ENCODE measurements at places on chromosomes 6 and 20.

- no peaks in the 10 kb centered on the region for H3K27me3 ChIP-seq
- DNase-seq, result peak; percentile 16
- no peaks in the 10 kb centered on the region for H3K36me3 ChIP-seq
- no peak overlapping the region for H3K27ac ChIP-seq
These were observed 4.6 kb downstream of the TMEM181 start for GRCh38 chr6:158564243-158565121.

GRCh38 chr20:48098866-48099265, 313.6 kb upstream of the SULF2 start:
- no peak overlapping the region for H3K4me3 ChIP-seq
- H3K27ac ChIP-seq, result no peak overlapping the region
- no peak for DNase-seq
- H3K4me1 ChIP-seq, result no peaks in the 10 kb centered on the region
- H3K36me3 ChIP-seq, result no peaks in the 10 kb centered on the region

GRCh38 chr6:68726337-68726736, 91.3 kb downstream of the ADGRB3 start:
- DNase-seq, result no peak
- H3K4me1 ChIP-seq, result no peaks in the 10 kb centered on the region
- H3K27me3 ChIP-seq, result no peaks in the 10 kb centered on the region
- no peak overlapping the region for H3K4me3 ChIP-seq
- no peak overlapping the region for H3K27ac ChIP-seq
- H3K36me3 ChIP-seq, result no peaks in the 10 kb centered on the region

DNA sequence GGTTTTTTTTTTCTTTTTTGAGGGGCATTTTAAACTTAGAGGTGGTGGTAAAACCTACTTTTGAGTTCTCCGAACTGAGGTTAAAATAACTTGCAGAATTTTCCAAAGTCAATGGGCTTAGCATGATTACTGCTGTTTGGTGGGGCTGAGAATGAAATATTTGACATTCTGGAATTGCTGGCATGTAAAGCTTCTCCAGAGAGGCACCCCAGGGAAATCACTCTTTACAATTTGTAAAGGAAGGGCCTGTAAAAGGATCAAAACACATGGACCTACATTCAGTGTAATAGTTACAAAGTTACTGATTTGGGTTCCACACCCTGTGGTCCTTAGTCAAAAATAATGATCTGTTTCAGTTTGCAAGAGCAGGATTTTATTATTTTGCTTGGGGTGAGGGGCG, 5.5 kb downstream of the FAM217B start:
- no peaks in the 10 kb centered on the region for H3K4me1 ChIP-seq
- DNase-seq, result no peak
- no peak overlapping the region for H3K27ac ChIP-seq
- H3K27me3 ChIP-seq, result no peaks in the 10 kb centered on the region

GRCh38 chr20:39893003-39893685, 795.9 kb downstream of the MAFB start:
- no peaks in the 10 kb centered on the region for H3K36me3 ChIP-seq
- H3K27ac ChIP-seq, result no peak overlapping the region
- no peaks in the 10 kb centered on the region for H3K4me1 ChIP-seq
- DNase-seq, result no peak
- H3K4me3 ChIP-seq, result no peak overlapping the region

- H3K4me1 ChIP-seq, result no peaks in the 10 kb centered on the region
- no peak for DNase-seq
- no peaks in the 10 kb centered on the region for H3K36me3 ChIP-seq
These were observed 62.2 kb downstream of the SAMD5 start for GRCh38 chr6:147570681-147571080.

DNA sequence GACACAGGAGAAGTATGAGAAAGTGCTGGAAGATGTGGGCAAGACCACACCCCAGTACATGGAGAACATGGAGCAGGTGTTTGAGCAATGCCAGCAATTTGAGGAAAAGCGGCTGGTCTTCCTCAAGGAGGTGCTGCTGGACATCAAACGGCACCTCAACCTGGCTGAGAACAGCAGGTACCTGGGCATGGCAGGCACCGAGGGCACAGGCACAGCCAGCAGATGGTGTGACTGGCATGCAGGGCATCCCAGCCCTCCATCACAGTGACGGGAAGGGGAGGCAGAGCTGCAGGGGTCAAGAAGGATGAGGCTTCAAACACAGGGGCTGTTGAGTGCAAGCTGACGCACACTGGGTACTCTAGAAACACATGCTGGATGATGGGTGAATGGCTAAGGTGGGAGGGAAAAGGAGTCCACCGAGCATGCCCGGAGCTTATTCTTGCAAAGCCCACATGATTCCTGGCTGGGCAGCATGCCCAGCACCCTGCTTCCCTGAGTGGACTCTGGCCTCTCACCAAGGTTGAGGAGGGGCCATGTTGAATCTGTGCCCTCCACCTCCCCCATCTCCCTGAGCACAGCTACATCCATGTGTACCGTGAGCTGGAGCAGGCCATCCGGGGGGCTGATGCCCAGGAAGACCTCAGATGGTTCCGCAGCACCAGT, 26.3 kb downstream of the SPDEF start:
- no peak overlapping the region for H3K4me3 ChIP-seq
- H3K4me1 ChIP-seq, result peaks cover 11% of the 10 kb centered on the region
- no peak overlapping the region for H3K27ac ChIP-seq
- H3K27me3 ChIP-seq, result no peaks in the 10 kb centered on the region

GRCh38 chr6:157232161-157232895, 91.0 kb downstream of the TMEM242 start:
- no peaks in the 10 kb centered on the region for H3K27me3 ChIP-seq
- peak overlapping the region; percentile 38 for H3K27ac ChIP-seq
- no peaks in the 10 kb centered on the region for H3K36me3 ChIP-seq
- H3K4me3 ChIP-seq, result no peak overlapping the region
- H3K4me1 ChIP-seq, result peaks cover 3% of the 10 kb centered on the region

GRCh38 chr6:50288881-50289280, 239.2 kb upstream of the DEFB112 start:
- no peak overlapping the region for H3K27ac ChIP-seq
- H3K27me3 ChIP-seq, result no peaks in the 10 kb centered on the region
- no peaks in the 10 kb centered on the region for H3K4me1 ChIP-seq
- no peaks in the 10 kb centered on the region for H3K36me3 ChIP-seq
- no peak for DNase-seq

DNA sequence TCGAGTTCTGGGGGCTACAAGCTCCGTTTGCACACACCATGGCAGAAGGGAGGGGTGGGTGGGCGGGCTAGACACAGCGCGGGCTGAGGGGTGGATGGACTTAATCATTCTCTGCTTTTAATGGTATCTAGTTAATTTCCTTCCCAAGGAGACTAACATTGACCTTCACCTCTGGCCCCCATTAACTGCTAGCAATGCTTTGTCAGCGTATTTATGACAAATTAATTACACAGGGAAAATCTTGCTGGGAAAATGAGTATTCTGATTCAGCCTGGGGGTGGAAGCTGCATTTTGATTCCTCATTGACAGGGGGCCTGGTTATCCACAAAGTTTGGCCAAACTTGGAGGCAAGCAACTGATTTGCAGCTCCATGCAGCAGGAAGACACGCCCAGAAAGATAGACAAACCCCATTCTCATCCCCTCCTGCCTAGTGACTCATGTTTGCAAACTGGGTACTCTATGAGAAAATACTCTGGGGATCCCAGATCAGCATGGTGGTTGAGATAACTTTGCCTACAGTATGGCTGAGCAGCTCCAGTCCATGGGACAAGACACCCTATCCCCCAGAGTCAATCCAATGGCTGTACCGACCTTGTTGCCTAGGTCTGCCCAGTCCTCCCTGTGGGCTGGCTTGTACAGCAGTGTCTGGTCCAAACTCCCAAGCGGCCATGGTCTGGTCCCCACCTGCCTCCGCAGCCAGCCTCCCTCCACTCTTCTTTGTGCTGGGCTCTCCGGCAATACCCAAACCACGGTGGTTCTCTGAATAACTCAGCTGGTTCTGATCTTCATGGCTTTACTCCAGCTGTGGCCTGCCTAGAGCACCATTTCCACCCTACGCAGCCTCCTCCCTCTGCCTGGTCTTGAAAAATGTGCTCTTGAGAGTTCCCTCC, 19.7 kb downstream of the ZBP1 start:
- H3K27ac ChIP-seq, result no peak overlapping the region
- H3K4me1 ChIP-seq, result peaks cover 9% of the 10 kb centered on the region
- H3K4me3 ChIP-seq, result no peak overlapping the region
- no peaks in the 10 kb centered on the region for H3K36me3 ChIP-seq

DNA sequence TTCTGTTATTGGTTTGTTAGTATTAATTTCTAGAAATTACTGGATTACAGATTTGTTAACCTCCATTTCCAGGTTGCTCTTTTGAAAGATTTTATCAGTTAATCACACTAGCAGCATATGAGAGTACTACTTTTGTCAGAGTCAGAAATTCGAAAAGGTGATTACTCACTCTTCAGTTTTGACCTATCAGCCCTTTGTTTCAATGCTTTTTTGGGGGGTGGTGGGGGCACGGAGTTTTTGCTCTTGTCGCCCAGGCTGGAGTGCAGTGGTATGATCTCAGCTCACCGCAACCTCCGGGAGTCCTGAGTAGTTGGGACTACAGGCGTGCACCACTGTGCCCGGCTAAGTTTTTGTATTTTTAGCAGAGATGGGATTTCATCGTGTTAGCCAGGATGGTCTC, 149.2 kb downstream of the JARID2 start:
- H3K27ac ChIP-seq, result no peak overlapping the region
- no peak overlapping the region for H3K4me3 ChIP-seq
- DNase-seq, result no peak
- H3K36me3 ChIP-seq, result no peaks in the 10 kb centered on the region
- H3K4me1 ChIP-seq, result no peaks in the 10 kb centered on the region
- H3K27me3 ChIP-seq, result no peaks in the 10 kb centered on the region

DNA sequence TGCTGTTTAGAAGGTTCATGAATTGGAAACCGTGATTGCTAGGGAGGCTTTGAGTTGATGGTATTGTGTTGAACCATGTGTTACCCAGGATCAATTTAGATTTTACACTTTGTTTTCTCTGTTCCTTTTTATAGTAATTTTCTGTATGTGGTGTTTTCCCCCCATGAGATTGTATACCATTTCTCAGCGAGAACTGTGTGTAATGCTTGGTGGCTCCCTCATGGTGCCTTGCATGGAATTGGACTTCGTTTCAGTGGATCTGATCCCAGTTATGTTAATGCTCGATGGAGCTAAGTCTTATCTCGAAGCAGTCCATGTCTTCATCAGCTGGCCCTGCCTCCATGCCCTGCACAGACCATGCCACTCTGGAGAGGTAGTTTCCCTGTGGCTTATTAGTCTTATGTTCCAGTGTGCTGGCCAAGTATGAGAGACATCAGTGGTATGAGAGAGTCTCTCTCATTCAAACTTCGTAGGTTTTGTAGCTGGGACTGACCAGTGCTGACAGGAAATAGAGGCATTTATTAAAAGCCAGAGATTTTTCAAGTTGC, 18.7 kb downstream of the PTPN1 start:
- H3K27me3 ChIP-seq, result no peaks in the 10 kb centered on the region
- no peak overlapping the region for H3K4me3 ChIP-seq
- DNase-seq, result no peak
- H3K27ac ChIP-seq, result no peak overlapping the region
- no peaks in the 10 kb centered on the region for H3K36me3 ChIP-seq

GRCh38 chr20:46111028-46111835, 6.9 kb upstream of the CD40 start:
- H3K4me3 ChIP-seq, result no peak overlapping the region
- no peaks in the 10 kb centered on the region for H3K36me3 ChIP-seq
- no peak overlapping the region for H3K27ac ChIP-seq
- H3K27me3 ChIP-seq, result no peaks in the 10 kb centered on the region

DNA sequence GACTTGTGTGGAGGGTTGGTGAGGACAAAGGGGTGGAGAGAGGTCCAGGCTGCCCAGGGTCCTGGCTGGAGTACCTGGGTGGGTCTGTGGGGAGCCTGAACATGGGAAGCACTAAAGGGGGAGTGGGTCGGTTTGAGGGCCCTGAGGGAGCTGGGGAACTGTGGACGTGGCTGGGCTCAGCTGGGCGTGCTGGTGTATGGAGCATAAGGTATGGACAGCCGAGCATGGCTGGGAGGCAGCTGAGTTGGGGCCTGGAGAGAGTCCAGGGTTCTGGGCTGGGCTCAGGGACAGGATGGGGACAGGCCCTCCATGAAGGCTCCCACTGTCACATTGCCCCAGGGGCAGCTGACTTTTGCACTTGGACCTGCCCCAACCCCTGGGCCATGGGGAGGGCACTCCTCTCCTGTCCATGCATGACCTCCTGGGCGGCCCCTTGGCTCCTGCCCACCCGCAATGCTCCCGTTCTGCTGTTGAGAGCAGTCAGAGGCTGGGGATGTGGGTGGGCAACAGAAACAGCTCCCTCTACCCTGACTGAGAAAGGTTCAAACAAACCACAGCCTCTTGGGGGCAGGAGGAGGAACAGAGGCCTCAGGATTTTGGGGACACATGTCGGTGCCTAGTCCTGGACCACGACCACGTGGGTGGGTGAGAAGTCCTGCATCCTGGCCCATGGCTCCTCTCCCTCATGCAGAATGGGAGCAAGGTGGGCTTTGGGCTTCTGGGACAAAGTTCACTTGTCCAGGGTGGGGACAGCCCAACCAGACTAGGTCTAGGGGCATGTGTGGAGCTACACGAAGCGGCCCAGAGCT, 4.5 kb downstream of the C20orf204 start:
- H3K4me1 ChIP-seq, result peaks cover 30% of the 10 kb centered on the region
- H3K36me3 ChIP-seq, result no peaks in the 10 kb centered on the region
- DNase-seq, result no peak
- H3K27me3 ChIP-seq, result peaks cover 3% of the 10 kb centered on the region

GRCh38 chr20:25744261-25744660, 47.6 kb upstream of the ZNF337 start:
- no peak overlapping the region for H3K4me3 ChIP-seq
- no peak overlapping the region for H3K27ac ChIP-seq
- no peaks in the 10 kb centered on the region for H3K36me3 ChIP-seq
- no peak for DNase-seq
- H3K27me3 ChIP-seq, result no peaks in the 10 kb centered on the region
- no peaks in the 10 kb centered on the region for H3K4me1 ChIP-seq

GRCh38 chr6:143368426-143368825, 82.1 kb downstream of the ADAT2 start:
- no peak overlapping the region for H3K27ac ChIP-seq
- H3K4me1 ChIP-seq, result no peaks in the 10 kb centered on the region
- H3K27me3 ChIP-seq, result no peaks in the 10 kb centered on the region

- no peak overlapping the region for H3K4me3 ChIP-seq
These were observed 539.1 kb downstream of the CD83 start for GRCh38 chr6:14656649-14657048.

- H3K27ac ChIP-seq, result no peak overlapping the region
- no peaks in the 10 kb centered on the region for H3K36me3 ChIP-seq
- no peak overlapping the region for H3K4me3 ChIP-seq
- no peaks in the 10 kb centered on the region for H3K27me3 ChIP-seq
- H3K4me1 ChIP-seq, result no peaks in the 10 kb centered on the region
These were observed 45.1 kb downstream of the ADGRF1 start for GRCh38 chr6:46996860-46997641.

DNA sequence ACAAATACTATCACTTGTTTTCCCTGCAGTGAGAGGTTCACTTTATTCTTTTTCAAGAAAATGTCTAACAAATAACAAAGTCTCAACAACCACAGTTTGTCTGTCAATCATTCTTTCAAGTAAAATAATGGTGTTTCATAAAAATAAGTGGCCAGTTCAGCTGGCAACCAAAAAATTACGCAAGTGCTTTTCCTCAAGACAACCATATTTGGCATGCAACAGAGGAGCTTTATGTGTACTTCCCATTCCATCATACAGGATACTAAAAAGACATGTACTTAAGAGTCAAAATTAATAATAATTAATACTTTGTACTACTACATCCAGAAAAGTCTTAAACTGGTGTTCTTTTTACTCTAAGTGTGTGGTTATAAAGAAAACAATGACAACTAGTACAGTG, 34.6 kb downstream of the ATG5 start:
- H3K4me3 ChIP-seq, result no peak overlapping the region
- no peak for DNase-seq
- no peaks in the 10 kb centered on the region for H3K27me3 ChIP-seq
- peaks cover 6% of the 10 kb centered on the region for H3K4me1 ChIP-seq

- DNase-seq, result no peak
- no peaks in the 10 kb centered on the region for H3K36me3 ChIP-seq
- H3K4me1 ChIP-seq, result no peaks in the 10 kb centered on the region
- H3K27ac ChIP-seq, result no peak overlapping the region
- no peaks in the 10 kb centered on the region for H3K27me3 ChIP-seq
These were observed 671.2 kb downstream of the EPHA7 start for GRCh38 chr6:92748131-92748530.

Measured in tibial artery (tissue), 4 donors.